ENCODE measurements at places on chromosomes 1 and 21.

DNA sequence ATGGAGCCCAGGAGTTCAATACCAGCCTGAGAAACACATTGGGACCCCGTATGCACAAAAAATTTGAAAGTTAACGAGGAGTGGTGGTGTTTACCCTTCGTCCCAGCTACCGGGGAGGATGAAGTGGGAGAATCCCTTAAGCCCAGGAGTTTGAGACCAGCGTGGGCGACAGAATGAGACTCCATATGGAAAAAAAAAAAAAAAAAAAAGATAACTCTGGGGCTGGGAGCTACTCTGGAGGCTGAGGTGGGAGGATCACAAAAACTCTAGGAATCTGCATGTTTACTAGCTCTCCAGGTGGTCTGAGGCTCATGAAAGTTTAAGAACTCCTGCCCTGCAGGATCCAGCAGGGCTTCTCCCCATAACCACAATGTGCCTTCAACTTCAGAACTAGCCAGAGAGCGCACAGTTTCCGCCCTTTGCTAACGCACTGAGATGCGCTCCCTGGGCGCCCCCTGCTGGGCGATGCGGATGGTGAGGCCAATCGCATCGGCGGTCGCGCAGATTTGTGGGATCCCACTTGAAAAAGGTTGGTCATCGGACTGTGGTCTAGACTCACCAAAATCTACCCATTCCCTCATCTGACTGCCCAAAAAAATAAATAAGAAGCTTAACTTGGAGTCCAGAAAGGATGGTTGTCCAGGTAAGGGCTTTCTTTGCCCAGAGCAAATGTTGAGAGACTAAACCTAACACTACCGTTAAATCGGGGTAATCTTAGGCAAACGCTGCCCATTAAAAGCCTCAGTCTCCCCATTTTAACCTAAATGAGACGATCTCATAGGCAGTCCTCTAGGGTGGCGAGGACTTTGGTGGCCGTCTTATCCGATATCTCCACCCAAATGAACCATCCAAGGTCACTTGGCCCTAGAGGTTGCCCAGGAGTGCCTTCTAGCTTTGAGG is 8.8 kb downstream of the ZNF683 start:
- peak; percentile 37 for DNase-seq

GRCh38 chr1:186099336-186100104 is 275.5 kb downstream of the TPR start:
- DNase-seq: no peak

- DNase-seq: no peak
Observed at GRCh38 chr1:27602462-27603308, 1.3 kb downstream of the AHDC1 start.

GRCh38 chr1:30908696-30909364 is at the start of gene SDC3:
SDC3 (minus strand) TSS chr1:30908758; CDS start chr1:30908586, 172 bp downstream.
- no peak for DNase-seq

DNA sequence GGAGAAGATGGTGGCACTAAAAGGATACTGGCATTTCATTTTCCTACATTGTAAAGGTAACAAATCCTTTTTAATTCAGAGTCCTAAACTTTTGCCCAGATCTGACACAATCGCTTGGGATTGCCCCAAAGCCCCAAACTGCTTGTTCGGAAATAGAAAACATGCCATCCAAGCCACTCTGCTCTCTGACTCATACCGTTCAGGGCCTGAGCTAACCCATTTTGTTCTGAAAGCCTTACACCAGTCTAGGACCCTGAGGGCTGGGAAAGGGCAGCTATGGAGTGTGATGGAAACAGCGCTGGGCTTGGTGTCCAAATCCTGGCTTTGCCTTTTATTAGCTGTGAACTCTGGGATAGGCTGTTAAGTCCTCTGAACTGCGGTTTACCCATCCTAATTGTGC is 159.4 kb upstream of the UBE2U start:
- no peak for DNase-seq

- DNase-seq: no peak
Observed at GRCh38 chr1:191798178-191798577, 360.1 kb upstream of the RGS18 start.

DNA sequence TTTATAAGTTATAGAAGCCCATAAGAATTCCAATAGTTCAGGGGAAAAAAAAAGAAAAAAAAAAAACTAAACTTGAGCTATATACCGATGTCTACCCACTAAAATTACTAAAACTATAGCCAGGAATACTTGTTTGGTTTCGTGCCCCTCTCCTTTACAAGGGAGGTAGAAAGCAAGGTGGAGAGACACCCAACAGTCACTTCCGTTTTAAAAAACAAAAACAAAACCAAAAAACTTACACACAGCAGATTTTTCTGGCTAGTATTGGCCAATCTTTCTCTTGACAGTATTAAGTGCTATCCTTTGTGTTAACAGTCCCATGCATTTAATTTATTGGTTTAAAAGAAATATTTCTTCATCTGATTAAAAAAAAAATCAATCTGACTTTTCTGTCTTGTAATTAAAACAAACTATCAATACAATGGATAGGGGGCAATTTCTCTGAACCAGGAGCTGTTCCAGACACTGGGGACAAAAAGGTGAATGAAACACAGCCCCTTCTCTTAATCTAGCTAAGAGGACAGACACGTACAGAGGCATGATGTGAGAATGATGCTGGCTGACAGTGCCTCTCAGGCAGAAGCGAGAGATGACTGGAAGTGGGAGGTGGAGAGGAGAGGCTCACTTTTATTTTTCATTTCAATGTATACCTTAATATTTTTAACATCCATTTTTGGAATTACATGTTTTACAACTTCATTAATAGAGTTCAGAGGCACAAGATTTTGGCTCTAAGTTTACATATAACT is 214.8 kb downstream of the RERE start:
- no peak for DNase-seq

- no peak for DNase-seq
Observed at GRCh38 chr1:59593798-59594790, 220.7 kb upstream of the HOOK1 start.

- DNase-seq: no peak
Observed at GRCh38 chr1:220363196-220363837, 91.1 kb upstream of the RAB3GAP2 start.

Measured in breast epithelium (tissue), 4 donors.